ENCODE measurements at places on chromosomes 2 and 18.

GRCh38 chr18:41320100-41320499, 634.9 kb upstream of the PIK3C3 start:
- no peak for DNase-seq

DNA sequence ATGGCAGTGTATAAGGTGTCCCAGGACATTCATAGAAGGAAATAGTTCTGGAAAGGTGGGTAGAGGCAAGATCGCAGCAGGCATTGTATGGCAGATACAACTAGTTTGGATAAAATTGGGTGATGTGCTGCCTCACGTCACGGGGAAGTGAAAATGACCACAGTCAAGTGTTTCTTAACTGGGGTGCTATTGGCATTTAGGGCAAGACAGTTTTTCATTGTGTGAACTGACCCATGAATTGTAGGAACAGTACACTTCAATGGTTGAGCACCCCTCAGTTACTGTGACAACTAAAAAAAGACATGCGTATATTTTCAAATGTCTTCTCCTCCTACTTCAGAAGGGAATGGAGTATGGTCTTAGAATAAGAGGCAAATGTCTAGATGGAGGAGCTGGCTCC, 22.3 kb upstream of the CYRIA start:
- DNase-seq = no peak

GRCh38 chr2:174334278-174334715, 457 bp upstream of the SP9 start:
- no peak for DNase-seq

DNA sequence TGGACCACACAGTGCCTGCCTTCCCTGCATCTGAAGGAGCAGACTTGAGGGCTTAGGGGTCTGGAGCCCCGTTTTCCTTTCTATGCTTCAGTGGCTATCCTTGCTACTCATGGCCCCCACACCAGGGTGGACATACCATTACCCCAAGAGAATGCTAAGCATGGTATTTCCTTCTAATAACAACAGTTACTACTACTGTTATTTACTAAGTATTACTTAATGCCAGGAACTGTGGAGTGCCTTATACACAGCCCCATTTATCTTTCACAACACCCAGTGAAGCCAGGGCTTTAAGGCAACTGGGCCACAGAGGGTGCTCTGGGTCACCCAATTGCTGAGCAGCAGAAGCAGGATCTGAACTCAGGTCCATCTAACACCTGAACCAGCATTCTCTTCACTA, 5.8 kb upstream of the PAX8 start:
- DNase-seq = no peak

DNA sequence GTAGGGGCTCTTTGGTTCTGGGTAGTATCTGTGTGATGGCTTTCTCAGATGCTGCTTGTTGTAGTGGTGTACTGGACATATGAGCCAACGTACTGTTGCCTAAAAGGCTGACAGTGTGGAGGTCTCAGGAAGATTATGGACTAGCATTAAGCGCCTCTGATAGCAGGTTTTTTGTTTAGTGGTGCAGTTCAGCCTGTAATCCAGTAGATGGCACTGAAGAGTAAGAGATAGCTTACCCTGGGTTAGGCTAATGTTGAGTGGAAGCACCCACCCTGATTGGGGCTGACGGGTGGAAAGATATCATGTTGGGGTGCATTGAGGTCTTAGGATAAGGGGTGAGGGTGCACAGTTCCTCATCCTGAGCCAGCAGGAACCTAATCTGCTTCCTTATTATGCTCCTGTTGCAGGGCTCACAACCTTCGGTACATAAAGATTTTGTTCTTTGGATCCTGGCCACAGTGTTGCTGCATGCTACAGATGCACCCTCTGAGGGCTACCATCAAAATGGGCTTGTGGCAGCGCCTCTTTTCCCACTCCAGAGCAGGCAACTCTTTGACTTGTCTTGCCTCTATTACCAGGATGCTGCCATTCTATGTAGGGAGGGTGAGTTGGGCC, 79.6 kb downstream of the MSTN start:
- DNase-seq = no peak

- no peak for DNase-seq
Observed at GRCh38 chr18:40473221-40474029, 1481.6 kb upstream of the PIK3C3 start.

- DNase-seq = no peak
Observed at GRCh38 chr2:172965433-172966212, 110.0 kb upstream of the MAP3K20 start.

DNA sequence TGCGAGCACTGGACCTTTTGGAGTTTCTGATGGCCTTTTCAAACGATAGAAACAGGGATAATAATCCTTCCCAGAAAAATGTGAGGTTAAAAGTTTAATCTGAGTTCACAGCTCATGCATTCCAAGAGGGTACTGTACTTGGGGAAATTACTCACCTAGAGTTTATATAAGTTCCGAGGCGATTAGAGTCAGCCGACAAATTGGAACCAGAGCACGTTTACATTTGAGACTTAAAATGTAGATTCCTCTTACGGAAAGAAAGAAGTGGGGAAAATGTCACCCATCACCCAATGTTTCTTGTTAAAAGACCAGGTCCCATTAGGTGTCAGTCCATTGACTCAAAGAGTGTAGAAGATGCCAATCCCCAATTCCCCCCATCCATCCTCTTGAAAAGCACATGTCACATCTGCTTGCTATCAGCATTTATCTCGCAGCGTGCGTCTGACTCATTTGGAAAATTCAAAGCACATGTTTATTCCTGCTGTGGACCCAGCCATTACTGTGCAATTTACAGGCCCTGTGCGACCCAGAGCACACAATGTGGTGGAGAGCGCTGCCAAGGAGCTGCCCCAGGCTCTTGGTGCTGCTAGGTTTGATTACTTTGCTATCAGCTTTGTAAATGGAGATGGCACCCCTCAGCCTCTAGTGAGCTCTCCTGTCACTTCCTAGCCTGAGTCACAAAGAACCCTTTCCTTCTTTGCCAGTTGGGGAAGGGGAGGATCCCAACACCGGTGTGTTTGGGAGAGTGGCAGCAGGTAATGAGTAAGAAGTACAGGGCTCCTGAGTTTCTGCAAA, 104.8 kb downstream of the COLEC12 start:
- DNase-seq = no peak

- DNase-seq = no peak
Observed at GRCh38 chr2:241308267-241308666, 7.2 kb downstream of the HDLBP start.

DNA sequence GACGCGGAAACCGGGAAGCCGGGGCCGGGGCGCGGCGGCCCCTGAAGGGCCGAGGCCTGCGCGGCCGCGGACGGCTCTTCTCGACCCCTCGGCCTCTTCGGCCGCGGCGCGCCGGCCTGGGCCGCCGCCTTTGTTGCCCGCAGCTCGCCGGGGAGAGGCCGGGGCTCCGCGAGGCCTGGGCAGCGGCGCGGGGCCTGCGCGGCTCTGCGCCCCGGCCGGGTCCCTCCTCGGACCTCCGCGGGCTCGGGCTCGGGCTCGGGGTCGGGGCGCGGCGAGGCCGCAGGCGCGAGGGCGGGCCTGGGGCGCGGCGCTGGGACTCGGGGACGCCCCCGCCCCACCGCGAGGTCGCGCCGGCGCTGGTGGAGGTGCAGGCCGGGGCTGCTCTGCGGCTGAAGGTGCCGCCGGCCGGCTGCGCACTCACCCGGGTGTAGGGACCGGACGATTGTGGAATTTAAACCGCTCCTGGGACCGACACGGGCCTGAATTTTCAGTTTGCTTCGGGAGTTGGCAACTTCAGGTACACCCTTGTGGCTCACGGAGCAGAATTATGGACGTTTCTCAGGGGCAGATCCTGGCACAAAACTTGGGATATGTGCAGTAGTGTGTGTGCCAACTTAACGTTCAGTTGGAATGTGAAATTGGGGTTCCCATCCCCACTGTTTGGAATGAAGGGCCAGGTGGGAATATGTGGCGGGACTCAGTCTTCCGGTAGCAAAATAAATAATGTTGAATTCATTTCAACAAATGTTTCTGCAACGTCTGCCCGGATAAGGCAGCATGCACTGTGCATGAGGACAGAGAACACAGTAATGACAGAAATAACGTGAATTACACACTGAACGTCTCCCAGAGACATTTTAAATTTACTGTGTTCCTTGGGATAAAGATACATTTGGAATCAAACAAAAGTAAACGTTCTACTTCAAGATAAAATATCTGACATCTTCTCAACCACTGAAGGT, 787 bp downstream of the SOCS6 start:
- no peak for DNase-seq

DNA sequence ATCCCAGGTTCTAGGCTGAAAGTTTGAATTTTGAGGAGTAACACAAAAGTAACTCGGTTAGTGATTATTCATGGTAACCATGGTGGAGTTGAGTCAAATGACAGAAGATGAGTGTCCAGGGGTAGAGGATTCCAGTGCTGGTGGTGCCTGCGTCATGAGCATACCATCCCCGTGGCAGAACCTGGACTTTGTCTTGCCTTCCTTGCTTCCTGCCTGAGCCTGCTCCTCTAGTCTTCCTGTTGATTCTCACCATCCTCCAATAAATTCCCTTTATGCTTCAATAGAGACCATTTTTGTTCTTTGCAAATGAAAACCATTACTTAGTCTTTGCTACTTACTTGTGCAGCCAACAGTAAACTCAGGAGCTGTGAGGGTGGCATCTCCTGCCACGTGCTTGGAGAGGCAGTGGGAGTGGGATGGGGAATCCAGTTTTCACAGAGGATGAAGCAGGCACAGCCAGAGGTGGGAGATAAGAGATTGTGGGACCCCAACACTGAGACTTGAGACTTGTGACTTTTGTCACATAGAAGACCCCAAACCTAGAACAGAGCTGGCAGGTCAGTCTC, 4.1 kb upstream of the YES1 start:
- DNase-seq = no peak

GRCh38 chr2:232432598-232433184, 23.3 kb upstream of the ALPI start:
- DNase-seq = no peak

Data from breast epithelium (tissue), 4 donors.